NCI-H1436 (cell line): ENCODE measurements at places on chromosomes 3 and 15.
A peak's percentile ranks its signal among the peaks of the same experiment; 100 is the strongest.

- DNase-seq, result no peak
These were observed 356.4 kb downstream of the MFSD1 start for GRCh38 chr3:159158213-159158612.

DNA sequence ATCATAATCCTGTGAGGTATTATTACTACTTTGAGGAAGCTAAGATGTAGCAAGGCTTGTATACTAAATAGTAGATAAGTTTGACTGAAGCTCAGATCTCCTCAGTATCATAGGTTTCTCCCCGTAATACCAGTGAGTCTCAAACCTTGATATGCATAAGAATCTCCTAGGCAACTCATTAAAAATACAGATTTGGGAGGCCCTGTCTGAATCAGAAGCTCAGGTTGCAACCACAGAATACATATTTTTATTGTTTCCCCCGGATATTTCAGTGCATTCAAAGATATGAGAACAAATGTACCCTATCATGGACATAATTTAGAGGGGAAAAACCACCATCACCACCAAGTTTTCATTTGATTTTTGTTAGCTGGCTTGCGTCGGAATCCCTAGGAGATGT is 242.1 kb upstream of the C2CD4B start:
- DNase-seq, result no peak

GRCh38 chr3:41681479-41681878 is 280.4 kb downstream of the ULK4 start:
- DNase-seq, result no peak

DNA sequence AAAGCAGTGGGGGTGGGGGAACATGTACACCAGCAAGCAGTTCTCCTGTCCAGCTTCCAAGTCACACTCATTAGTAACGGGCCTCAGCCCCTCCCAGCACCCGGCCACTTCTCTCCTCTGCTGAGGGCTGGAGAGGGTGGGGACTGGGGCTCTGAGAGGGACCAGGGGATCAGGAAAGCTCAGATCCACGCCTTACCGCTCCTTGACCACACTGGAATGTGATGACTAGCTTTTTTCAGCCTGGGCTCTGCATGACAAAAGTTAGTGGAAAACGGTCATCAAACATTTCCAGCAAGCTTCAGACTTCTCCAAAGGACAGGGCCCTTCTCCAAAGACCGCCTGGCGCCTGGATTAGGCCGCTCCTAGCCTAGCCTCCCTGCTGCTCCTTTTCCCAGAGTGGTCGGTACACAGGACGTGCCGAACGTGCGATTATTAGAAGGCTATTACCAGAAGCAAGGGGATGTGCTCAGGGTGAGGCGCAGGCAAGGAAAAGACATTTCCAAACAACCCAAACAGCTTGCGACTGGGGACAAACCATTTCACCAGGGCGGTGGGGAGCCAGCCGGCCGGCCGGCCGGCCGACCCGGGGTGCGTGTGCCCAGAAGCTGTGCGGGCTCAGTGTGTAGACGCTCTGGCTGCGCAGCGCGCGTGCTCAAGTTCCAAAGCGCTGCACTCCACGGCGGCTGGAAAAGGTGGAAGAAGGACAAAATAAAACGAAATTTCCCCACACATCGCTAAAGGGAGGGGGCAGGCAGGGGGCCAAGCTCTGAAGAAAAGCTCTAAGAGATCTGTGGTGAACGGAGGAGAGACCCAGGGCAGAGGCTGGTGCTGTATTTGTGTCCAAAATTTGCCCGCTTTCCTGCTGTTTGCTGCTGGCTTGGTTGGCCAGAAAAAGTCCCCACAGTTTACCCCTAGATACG is 51.0 kb upstream of the SSR3 start:
- no peak for DNase-seq

DNA sequence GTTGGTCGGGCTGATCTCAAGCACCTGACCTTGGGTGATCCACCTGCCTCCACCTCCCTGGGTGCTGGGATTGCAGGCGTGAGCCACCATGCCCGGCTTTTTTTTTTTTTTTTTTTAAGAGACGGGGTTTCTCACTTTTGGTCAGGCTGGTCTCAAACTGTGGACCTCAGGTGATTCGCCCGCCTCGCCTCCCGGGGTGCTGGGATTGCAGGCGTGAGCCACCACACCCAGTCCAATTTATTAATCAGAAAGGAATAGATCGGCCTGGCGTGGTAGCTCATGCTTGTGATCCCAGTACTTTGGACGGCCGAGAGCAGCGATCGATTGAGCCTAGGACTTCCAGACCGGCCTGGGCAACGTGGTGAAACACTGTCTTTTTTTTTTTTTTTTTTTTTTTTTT is 13.9 kb upstream of the GOLGA8M start:
- no peak for DNase-seq

DNA sequence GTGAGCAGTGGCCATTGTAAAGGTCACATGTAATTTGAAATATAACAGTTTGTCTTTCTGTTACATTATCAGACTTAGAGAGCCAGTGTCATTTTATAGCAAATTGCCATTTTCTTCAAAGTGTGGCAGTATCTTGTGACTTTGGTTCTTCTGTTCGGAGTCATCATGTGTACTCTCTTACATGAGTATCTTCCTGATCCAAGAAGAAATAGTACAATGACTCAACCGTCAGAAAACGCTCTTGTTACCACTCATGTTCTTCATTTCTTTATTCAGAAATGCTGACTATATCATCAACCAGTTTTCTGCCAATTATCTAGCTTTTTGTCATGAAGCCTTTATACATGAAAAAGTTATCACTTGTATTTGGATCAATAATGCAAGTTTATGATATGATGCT is 93.6 kb upstream of the CGNL1 start:
- no peak for DNase-seq

- no peak for DNase-seq
These were observed 9.1 kb upstream of the GRAMD2A start for GRCh38 chr15:72206677-72207000.

- DNase-seq, result peak; percentile 72
These were observed 184.8 kb downstream of the SHQ1 start for GRCh38 chr3:72663429-72663828.

GRCh38 chr15:75809986-75810750 is 33.1 kb upstream of the UBE2Q2 start:
- DNase-seq, result no peak

DNA sequence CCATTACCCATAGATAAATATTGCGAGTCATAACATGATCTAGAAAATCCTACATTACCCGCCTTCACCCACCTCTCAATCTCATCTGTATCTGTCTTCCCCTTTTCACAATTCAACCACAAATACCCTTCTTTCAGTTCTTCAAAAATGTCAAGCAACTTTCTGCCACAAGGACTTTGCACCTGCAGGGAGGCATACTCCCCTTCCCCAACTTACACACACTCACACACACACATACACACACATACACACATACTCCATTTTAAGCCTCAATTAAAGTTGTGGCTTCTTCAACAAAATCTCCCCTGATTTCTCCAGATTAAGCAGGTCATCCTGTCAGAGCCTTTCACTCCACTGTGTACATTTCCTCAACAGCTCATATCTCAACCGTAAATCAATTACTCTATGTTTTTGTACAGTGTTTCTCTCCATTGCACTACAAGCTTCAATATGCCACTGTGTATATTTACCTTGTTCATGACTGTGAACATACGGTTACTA is 33.1 kb upstream of the CCDC50 start:
- no peak for DNase-seq

GRCh38 chr3:52225452-52226228 is at the start of gene TLR9:
TLR9 (minus strand) TSS chr3:52225645; CDS start chr3:52225529, 116 bp downstream.
- peak; percentile 38 for DNase-seq

DNA sequence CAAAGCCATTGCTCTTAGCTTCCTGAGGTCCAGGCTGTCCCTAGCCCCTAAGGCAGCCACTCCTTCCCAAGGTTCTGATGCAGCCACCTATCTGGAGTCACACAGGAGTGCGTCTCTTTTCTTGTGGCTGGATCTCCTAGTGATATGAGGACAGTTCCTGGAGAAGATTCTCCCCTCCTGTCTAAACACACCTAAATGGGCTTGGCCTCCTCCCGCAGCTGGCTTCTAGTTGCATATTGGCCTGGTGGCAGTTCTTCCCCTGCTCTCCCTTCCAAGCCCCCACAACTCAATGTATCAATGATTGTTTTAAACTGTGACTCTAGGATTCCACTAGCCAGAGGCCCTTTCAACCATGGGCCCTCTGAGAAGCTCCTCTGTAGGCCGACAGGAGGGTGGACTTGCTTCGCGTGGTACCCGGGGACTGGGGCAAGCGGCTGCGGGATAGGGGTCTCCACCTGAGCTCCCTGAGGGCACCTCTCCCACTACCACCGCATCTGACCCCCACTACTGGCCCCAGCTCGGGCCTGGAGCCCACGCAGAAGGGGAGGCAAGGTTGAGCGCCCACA is 1.4 kb downstream of the ITGA11 start:
- DNase-seq, result no peak

DNA sequence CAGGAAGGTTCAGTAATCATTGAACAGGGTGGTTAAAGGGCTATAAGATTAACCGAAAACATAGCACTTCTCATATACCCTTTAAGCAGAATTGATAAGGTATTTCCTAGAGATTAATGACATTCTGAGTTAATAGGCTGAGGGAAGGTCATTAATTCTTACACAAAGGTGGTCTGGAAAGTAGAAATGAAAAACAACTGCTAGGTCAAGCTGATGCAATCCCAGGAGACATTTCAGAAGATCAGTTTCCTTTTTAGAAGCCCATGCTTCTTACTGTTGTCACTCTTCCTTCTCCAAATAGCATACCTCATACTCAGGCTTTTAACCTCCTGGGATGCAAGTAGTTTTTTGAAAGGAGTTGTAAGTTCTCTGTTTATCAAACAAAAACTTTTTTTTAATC is 8.8 kb downstream of the FILIP1L start:
- DNase-seq, result no peak

GRCh38 chr3:193342551-193342950 is 36.0 kb downstream of the ATP13A5 start:
- DNase-seq, result no peak

DNA sequence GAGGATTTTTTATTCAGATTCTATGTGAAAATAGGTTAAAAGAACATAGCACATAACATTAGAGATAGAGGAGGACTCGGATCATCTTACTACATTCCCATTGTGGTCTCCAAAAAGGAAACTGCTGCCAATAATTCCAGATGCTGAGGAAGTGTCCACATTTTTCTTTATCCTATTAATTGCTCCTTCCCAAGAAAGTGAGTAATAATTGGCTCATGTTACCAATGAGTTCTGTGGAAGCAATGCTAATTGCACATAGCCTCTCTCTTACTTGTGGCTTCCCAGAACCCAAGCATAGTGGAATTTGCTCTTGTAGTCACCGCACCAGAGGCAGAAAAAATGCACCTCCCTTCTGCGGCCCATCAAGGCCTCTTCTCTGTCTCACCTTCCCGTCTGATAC is 208.4 kb downstream of the PLOD2 start:
- DNase-seq, result no peak

DNA sequence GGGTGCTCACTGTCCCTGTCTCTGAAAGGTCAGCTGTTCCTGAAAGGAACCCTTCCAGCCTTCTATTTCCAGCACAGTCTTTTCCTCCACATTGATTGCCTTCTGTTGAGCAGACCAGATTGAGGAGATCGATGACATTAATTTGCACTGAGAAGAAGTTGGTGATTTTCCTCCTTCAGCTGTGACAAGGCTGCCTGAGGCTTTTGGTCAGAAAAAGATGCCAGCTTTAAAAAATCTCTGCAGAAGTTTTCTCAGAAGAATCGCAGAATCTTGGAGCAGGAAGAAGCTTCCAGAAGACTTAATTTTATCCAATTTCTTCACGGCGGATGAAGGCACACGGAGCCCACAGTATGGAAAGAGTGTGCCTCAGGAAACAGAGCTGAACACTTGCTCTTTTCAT is 112.8 kb downstream of the FAM43A start:
- DNase-seq, result no peak

GRCh38 chr3:48501196-48501595 is 2.8 kb downstream of the SHISA5 start:
- DNase-seq, result no peak

GRCh38 chr15:92415639-92416297 is 22.1 kb downstream of the ST8SIA2 start:
- DNase-seq, result no peak

DNA sequence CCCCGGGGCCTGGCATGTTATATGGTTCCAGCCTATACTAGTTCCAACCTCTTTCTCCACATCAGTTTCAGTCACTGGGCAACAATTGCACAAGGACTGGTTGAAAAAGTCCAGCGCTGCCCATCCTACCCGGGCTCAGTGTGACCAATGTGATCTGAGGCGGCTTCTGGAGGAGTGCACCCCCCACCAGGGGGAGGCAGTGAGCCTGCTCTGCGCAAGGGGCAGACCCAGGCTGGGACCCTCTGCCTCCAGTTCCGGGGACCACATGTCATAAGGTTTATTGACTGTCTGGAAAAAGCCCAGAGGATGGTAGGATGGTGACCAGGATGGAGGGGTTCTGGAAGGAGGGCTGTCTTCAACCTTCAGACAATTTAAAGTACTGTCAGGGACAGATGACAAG is 25.6 kb upstream of the NR2E3 start:
- DNase-seq, result no peak
